ENCODE measurements at places on chromosomes 3 and 15.

DNA sequence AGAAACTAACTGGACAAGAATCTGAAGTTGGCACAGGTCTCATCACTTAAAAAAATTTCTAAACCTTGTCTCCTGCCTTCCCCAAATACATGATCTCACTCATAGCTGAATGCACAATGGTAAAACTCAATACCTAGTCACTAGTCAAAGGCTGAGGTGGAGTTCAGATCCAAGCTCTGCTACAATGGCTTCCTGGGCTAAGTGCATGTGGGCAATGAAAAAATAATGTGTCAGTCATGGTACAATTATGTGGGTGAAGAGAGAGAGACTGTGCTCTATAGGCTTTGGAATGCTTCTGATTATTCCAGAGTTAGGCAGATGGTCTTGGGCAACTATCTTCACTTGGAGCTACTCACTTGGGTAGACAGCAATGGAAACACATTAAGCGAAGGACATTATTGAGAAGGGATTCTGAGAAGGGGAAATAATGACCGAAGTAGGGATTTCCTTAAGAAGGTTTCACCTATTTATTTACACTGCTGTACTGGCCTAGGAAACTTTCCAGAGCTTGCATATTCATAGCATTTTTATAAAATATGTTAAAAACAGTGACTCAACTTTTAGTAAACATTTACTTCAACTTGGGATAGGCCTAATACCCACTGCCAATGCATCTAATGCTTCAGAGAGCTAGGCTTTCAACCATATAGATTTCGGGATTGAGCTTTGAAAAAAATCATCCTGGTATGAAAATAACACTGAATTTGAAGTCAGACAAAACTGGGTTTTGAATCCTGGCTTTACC, 58.7 kb upstream of the PLXND1 start:
- DNase-seq, result no peak

GRCh38 chr3:150583028-150583427, 20.1 kb upstream of the SELENOT start:
- DNase-seq, result no peak

DNA sequence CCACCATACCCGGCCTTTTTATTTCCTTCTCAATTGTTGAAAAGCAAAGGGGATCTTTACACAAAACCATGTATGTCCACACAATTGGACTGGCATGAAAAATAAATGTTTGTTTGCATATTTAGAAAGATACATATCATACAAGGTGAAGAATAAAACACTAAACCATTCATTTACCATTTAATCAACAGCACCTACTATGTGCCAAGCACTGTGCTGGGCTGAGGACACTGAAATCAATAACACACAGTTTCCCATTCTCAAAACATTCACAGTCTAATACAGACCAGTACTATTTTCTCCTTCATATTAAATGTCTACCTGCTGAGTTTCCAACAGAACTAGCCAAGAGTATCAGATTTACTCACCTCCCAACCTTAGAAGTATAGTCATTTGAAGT, 84.7 kb downstream of the IGF2BP2 start:
- no peak for DNase-seq

DNA sequence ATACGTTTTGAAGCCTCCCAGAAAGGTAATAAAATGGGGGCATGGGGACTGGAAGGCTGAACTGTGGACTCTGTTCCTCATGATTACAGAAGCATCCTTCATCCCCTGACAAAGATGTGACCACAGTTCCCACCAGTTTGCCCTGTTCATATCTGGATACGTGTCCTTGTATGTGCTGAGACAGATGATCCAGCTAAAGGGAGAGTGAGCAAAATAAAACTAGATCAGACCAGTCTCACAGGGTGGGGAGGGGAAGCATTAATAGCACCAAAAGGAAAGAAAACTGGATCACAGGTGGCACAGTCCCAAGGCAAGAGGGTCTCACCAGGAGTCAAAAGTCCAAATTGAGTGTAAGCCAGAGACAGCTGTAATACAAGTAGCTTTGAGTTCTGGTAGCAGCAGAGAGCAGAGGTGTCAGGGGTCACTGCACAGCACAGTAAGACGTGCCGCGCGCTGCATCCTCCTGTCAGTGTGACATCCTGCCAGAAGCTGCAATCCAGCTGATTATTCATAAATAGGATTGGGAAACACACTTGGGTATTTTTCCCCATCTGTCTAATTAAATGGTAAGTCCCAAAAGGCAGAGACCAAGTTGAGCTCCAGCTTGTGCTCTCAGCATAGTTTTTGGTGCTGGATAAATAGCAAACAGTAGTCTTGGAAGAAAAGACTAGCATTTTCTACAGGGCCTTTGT, 560.0 kb upstream of the CFAP20DC start:
- no peak for DNase-seq

DNA sequence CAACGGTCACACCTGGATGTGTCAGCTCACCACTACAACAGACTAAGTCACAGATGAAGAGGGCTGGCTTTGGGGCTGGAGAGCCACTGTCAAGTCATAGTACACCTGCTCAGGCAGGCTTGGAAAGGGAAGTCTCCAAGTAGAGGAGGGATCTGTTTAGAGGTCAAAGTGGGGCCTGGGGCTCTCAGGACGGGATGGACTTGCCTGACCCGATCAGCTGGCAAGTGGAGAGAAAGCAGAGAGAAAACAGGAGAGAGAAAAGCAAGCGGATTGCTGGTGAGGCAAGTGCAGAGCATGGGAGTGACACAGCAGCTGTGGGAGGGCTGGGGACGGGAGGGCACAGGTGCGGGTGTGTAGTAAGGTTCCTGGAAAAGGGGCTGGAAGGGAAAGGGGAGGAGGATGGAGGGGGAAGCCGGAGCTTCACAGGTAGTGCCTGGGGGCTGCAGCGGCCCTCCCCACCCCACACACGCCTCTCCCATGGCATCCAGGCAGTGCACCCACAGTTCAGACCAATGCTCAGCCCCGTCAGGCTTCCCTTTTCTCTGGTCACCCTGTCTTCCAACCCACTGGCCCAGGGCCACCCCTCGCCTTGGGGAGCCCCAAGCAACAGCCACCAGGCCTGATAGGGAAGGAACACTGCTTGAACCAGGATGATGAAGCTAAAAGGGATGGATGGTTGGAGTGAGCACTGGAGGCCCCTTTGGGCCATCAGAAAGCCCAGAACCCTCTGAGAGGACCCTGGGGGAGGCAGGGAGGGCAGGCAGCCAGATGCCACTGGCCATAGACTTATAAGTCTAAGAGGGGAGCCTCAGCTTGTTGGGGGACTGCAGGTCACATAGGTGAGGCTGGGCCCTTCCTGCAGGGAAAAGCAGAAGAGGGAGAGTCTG, 8.5 kb downstream of the RPS17 start:
- no peak for DNase-seq

DNA sequence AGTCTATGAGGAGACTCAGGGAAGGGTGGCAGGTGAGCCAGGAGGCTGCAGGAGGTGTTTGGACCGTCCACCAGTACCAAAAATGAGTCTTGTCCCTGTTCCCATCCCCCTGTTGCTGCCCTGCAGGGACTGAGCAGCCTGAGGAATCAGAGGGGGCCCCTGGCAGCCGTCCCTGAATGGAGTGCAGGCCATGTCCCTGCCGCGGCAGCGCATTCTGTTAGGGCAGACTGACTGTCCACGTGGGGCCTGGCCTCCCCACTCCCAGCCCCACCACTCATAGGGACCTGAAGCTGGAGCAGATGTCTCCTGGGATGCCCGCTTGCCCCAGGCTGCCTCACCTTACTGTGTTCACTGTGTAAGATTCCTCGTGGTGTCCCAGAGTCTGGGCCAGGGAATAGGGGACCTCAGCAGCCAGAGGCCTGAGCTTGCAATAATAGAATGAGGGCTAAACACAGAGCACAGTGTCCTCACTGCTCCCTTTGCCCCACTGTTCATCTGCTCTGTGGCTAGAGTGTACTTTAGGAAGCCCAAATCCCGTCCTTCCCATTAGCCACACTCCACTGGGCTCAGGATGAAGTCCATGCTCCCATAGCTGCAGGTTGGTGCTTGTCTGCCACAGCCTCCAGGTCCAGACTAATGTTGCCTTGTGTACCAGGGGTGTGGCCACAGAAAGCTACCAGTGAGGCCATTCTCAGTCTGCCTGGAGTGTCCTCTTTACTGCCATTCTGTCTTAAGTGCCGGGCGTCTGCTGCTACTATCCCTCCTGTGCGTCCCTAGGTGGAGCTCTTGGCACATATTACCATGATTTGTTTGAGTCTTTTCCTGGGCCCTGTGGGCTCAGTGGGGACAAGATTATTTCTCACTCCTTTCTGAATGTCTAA, 63.2 kb downstream of the HCN4 start:
- peak; percentile 21 for DNase-seq

GRCh38 chr15:71707230-71708050, 102.9 kb upstream of the NR2E3 start:
- peak; percentile 43 for DNase-seq

GRCh38 chr3:122364490-122364889, 18.5 kb downstream of the MIX23 start:
- no peak for DNase-seq

- DNase-seq, result no peak
Observed at GRCh38 chr3:45704301-45704943, 15.2 kb downstream of the SACM1L start.

GRCh38 chr15:63509056-63509954, 4.9 kb downstream of the USP3 start:
- DNase-seq, result no peak

- DNase-seq, result no peak
Observed at GRCh38 chr15:88487796-88488523, 20.5 kb downstream of the MRPS11 start.

DNA sequence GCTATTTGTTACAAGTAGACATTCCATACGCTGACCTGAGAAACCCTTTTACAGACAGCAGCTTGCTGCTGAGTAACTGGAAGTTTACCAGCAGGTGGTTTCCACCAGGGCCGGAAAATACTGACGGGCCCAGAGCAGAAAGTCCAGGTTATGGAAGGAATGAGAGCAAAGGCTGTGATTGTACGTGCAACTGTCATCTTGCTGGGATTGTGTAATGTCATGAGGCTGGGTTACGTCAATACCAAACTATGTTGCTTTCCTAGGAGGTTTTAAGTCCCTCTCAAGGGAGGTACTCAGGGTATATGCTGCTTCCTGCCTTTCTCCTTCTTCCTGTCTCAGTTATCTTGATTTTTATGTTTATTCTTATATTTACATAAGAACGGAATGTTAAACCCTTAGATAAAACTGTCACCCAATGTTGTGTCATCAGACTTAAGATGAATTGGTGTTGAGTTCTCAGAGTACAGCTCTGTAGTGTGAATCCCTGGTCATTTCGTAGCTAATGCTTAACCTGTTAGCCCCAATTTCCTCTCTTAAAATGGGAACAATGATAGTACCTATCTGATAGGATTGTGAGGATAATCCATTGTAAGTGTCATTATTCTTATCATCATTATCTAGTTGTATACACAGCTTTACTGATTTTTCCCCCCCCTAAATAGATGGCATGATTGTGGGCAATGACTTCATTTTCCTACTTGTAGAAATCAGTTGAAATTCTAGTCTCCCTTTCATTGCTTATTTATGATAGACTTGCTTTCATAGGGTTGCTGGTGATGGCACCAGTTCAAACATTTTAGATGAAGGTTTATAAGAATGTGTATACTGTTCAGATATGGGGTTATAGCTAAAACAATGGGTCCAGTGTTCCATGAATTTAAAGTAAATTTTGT, 101.4 kb downstream of the FNDC3B start:
- peak; percentile 73 for DNase-seq

GRCh38 chr15:74307827-74308811, 59.3 kb downstream of the CYP11A1 start:
- DNase-seq, result no peak

Measured in fibroblast of skin of left quadriceps (primary cell).